Body of pancreas (tissue), 4 donors: ENCODE measurements at places on chromosomes 4 and X. TPM values are rescaled to one million over a fixed set of nuclear protein-coding genes. Genes with fewer than 3 reads are reported as not detected.

The ADGRG4 gene
- not detected for total RNA-seq

The SLC10A7 gene
- total RNA-seq, result 10.4 TPM

The FAM53A gene
- 0.66 TPM for total RNA-seq

The HHIP gene
- 14.3 TPM for total RNA-seq

The ADAMTS3 gene
- total RNA-seq, result 0.33 TPM

The SPANXN4 gene
- total RNA-seq, result not detected

The CXCL10 gene
- total RNA-seq, result not detected

The GAGE13 gene
- total RNA-seq, result not detected

The MCF2 gene
- total RNA-seq, result 0.33 TPM

The F9 gene
- not detected for total RNA-seq

The TMEM271 gene
- total RNA-seq, result not detected

The BEX2 gene
- total RNA-seq, result 23.9 TPM

The SPANXA1 gene
- total RNA-seq, result not detected

The CPEB2 gene
- 6.6 TPM for total RNA-seq

The CITED1 gene
- total RNA-seq, result not detected

The PLP1 gene
- 0.78 TPM for total RNA-seq

The ZAR1 gene
- total RNA-seq, result not detected

The HEPH gene
- 4.2 TPM for total RNA-seq

The XAGE1A gene
- not detected for total RNA-seq
